ENCODE measurements at places on chromosomes 5 and 9. TPM values are rescaled to one million over a fixed set of nuclear protein-coding genes. Genes with fewer than 3 reads are reported as not detected.

The GPX3 gene
- total RNA-seq, result 1,448 TPM

The SLC34A3 gene
- total RNA-seq, result not detected

The STK32A gene
- 3.7 TPM for total RNA-seq

The FRRS1L gene
- 11.5 TPM for total RNA-seq

The SV2C gene
- total RNA-seq, result 0.54 TPM

The CER1 gene
- not detected for total RNA-seq

The SLC46A2 gene
- total RNA-seq, result not detected

The BTNL8 gene
- 0.81 TPM for total RNA-seq

The TXN gene
- 134 TPM for total RNA-seq

The SLC6A18 gene
- total RNA-seq, result not detected

The PLPP7 gene
- 9.7 TPM for total RNA-seq

- peak; percentile 65 for ATAC-seq
Measured at GRCh38 chr9:88258024-88258423, 119.7 kb upstream of the SPATA31C2 start.

- ATAC-seq, result no peak
Measured at GRCh38 chr5:96976-97660, 5.2 kb downstream of the PLEKHG4B start.

GRCh38 chr9:18215626-18216025 lies 258.3 kb upstream of the ADAMTSL1 start:
- ATAC-seq, result no peak

DNA sequence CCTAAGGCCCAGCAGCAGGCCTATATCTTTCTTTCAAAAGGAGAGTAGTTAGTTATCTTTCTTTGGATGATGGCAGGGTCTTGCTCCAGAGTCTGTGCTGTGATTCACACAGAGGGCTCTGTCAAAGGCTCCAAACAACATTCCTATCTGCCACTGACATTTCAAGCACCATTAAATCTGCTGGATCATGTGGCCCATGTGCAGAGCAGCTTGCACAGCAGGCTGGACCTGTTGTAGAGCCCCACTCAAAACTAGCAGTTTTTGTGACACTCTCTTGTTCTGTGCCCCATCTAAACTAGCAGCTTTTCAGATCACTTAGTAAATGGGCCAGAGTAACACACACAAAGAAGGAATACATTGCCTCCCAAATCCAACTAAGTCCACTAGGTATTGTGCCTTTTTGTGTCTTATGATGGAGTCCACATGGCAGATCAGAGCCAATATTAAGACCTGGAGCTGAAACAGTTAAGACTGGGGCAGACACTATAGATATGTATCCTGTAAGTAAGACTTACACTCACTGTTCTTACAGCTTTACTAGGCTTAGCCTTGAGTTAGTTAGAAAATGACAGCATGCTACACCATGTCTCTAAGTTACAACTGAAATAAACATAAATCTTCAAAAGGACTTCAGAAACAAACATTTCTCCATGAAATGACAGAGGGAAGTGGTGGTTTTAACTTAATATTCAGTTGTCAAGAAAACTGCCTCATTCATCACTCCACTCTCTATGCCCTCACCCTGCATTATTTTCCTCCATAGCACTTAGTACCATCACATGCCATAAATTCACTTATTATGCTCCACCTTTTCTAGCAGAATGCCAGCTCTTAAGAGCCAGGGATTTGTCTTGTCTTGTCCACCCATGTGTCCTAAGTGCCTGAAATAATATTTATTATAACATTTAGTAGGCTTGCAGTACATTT lies 400.9 kb downstream of the RAB3C start:
- ATAC-seq, result no peak

DNA sequence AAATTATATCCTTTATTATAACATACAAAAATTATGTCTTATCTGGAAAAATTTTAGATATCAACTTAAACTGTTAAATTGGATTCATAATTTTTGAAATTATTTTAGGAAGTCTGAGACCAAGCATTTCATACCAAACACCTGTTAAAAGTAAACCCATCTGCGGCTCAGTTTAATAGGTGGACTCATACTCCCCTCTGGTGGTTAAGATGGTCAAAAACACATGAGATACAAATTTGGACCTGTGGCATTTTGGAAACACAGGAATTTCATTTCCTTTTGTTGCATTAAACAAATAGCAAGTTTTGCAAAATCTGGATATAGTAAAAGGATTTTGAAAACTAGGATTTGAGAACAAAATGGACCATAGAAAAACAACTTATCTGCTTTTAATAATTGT lies 53.7 kb downstream of the RGMB start:
- no peak for ATAC-seq

DNA sequence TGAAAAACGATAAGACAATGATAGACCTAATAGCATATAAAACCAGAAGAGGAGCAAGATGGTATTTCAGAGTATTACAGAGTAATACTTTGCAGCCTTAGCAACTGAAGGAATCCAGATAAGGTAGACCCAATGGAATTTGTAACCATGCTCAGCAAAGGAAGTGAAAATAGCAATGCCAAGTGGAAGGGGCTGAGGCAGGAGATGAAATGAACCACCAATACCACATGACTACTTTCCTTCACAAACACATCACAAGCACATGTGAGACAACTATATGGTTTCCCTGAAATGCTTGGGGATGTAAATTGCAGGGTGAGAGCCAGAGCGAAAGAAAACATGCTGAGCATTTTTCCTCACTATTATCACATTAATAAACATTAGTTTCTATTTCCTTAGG lies 79.8 kb upstream of the MELK start:
- ATAC-seq, result no peak

DNA sequence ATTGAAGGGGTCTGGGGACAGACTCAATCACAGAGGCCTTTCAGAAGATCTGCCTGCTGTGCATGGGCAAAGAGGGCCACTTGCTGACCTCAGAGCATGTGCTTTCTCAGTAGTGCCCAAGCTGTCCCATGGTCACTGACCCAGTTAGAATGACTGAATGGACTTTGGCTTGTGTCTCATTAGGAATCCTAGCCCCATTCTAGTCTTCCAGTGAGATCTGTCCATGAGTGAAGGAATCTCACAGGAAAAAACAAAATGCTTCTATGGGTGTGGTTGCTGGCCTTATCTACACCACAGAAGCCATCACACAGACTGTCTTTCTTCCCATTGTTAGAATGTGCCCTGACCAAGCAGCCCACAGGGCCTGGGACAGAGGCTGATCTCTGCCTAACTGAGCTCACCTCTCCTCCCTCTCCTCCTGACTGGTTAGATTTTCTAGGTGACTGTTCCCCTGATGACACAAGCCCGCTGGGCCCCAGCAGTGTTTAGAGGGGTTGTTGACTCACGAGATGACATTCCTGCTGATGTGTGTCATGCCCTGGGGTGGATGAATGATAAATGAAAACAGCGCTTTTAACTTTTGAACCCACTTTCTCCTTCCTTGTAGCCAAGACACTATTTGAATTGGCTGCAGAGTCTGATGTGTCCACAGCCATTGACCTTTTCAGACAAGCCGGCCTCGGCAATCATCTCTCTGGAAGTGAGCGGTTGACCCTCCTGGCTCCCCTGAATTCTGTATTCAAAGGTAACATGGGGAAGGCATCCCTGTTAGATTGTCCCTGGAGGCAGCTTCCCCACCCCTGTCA lies 24.8 kb downstream of the TGFBI start:
- no peak for ATAC-seq

DNA sequence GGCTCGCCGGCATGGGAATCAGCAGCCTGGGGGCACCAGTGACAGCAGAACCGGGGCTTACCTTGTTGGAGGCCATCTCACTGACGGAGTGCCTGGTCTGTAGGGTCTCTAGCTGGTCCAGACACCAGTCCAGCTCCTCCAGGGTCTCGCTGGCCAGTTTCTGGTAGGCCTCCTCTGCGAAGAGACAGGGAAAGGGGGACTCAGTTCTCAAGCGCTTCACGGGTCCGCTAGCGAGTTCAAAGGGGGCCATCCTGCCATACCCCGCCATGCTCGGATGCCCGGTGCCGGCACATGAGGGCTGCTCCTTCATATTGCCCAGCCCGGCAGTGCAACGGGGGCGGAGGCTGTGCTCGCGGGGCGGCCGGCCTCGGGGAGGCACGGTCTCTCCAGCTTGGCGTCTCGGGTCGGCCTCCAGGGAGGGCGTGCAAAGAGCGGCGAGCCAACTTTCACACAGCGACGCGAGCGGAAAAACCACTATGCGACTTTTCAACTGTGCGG lies 456.0 kb downstream of the RAB3C start:
- peak; percentile 35 for ATAC-seq

DNA sequence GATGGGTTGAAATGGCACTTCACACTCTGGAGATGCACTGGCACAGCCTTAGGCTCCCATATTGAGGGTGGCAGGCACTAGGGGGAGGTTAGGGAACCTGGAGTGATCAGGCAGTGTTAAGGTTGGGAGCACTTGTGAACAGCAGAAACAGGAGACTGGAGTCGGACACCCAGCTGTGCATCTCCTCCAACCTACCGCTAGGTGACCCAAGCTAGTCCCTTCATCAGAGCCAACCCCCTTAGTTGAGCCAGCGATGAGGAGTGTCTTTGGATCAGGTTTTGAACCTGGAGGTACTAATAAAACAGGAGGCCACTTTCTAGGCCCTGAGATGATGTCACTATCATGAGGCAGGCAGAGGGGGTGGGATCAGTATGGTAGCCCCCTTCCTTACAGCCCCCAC lies 1.7 kb downstream of the ACTL7B start:
- no peak for ATAC-seq

DNA sequence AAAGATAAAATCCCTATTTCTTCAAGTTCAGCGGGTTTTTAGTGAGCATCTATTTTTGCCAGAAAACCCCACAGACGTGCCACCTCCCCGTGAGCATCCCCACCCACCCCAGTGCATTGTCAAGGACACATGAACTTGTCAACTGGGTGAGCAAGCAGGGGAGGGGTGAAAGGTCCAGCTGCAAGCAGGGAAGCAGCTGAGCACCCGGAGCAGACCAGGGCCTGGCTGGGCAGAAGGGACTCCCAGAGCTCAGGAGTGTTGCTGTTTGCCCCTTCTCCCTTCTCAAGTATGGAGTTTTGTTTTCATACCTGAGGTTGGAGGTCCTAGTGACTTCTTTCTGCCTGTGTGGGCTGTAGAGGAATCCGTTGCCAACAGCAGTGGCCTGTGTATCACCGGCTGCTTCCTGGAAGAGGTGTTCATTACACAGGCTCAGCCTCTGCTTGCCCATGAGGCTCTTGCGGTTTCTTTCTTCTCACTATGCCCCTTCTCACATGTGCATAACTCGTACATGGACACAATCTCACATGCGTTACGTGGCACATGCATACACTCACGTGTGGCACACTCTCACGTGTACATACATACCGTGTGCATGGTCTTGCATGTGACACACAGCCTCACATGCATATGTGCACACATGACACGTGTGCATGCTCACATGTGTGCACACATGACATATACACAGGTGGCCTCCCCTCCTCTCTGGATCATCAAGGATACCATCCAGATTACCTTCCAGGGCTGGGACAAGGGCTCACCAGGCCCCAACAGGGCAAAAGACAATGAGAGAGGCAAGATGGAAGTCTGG lies 126.7 kb downstream of the MVB12B start:
- ATAC-seq, result no peak

GRCh38 chr5:112418659-112419163 lies 366 bp downstream of the EPB41L4A start:
- ATAC-seq, result no peak

DNA sequence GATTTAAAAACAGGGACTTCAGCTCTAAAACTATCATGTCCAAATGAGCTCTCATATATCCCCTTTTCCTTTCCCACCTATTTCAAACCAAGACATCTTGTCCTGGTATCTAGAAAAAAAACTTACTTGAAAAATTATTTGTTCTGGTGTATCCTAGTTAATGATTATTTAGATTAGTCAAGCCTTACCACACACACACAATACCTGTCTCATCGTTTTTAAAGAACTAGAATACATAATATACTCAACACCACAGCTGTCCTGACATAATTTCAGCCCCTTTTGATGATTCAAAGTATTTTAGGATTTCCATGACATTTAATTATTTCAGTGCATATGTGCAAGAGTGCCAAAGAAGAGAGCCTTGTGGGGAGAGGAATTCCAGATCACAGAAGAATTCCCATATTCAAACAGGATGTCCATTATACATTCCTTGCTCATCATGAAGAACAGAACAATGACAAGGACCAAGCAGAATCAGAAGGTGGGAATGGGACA lies 233.7 kb downstream of the SMARCA2 start:
- ATAC-seq, result no peak

DNA sequence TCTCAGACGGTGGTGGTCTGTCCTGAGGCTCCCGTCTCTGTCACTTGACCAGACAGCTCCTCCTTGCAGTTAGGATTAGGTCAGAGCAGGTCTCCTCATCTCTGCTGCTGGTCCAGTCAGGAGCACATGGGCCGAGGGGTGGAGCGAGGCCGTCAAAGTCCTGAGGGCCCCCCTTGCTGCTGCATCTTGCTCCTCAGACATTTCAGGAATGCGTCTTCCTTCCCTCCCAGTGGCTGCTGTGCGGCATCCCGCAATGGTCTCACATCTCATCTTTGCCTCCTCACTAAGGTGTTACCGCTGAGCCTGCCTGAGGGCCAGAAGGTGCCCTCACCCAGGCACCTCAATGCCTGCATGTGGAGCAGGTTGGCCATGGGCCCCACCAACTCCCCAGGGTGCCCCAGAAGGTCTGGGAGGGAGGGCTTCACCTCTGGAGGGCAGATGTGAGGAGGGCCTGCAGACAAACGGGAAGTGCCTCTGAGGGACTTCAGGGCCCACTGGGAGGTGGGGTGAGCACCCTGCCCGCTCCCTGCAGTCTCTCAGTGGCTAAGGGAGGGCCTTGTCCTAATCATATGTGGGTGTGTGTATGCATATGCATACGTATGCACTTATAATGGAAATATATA lies 137.7 kb upstream of the LMX1B start:
- no peak for ATAC-seq

GRCh38 chr5:134846641-134846960 lies 833 bp downstream of the C5orf24 start:
- ATAC-seq, result no peak

GRCh38 chr9:123511326-123512277 lies 155.6 kb downstream of the CRB2 start:
- no peak for ATAC-seq

GRCh38 chr5:81187885-81188284 lies 45.2 kb upstream of the CKMT2 start:
- no peak for ATAC-seq

DNA sequence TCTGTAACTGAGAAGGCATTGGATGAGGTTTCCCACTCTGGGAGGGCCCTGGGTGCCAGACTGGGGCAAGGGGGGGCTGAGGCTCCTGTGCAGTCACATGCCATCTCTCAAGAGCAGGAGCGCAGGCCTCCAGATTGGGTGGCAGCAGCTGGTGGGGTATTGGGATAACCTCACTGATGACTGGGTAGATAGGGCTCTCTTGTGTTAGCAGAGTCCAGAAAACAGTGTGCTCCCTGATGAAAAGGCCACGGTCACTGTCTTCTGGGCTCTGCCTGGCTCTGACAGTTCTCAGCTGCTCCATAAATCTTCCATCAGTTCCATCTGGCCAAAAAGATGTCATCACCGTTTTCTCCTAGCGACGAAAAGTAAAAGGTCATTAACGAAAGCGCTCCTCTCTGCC lies 21.8 kb upstream of the NKX2-5 start:
- ATAC-seq, result no peak

- no peak for ATAC-seq
Measured at GRCh38 chr9:129671519-129671918, 6.1 kb downstream of the PRRX2 start.
